Smooth muscle cell of trachea (primary cell): ENCODE measurements at places on chromosomes 12 and 14. TPM values are rescaled to one million over a fixed set of nuclear protein-coding genes. Genes with fewer than 3 reads are reported as not detected.

The P2RX7 gene
- total RNA-seq, result 3.8 and 4.6 TPM in 2 replicates

The ARHGEF40 gene
- total RNA-seq, result 55.2 and 59.9 TPM in 2 replicates

The LRFN5 gene
- 4.9 and 26.3 TPM in 2 replicates for total RNA-seq

The ACADS gene
- 17.6 and 27.0 TPM in 2 replicates for total RNA-seq

The TMEM229B gene
- 0.29 and 2.0 TPM in 2 replicates for total RNA-seq

The MSI1 gene
- not detected in 2 replicates for total RNA-seq

The IFT43 gene
- 26.8 and 40.6 TPM in 2 replicates for total RNA-seq

The PTGER2 gene
- total RNA-seq, result 26.3 and 34.5 TPM in 2 replicates

The FAM186B gene
- 0.29 and 0.99 TPM in 2 replicates for total RNA-seq

The AQP2 gene
- total RNA-seq, result not detected in 2 replicates

The POU6F1 gene
- total RNA-seq, result 3.5 and 6.3 TPM in 2 replicates

The ZFHX2 gene
- total RNA-seq, result 0.15 and 0.66 TPM in 2 replicates

The ATG2B gene
- total RNA-seq, result 29.1 and 32.3 TPM in 2 replicates

The PCK2 gene
- total RNA-seq, result 25.0 and 35.4 TPM in 2 replicates

The RNASE9 gene
- total RNA-seq, result not detected in 2 replicates

The PTPN6 gene
- total RNA-seq, result under 0.01 TPM in 1 of 2 replicates, not detected in the other

The PDZRN4 gene
- not detected in 2 replicates for total RNA-seq

The KRT6B gene
- total RNA-seq, result not detected in 2 replicates

The TMEM179 gene
- not detected in 2 replicates for total RNA-seq

The LMNTD1 gene
- total RNA-seq, result 0.44 TPM in 1 of 2 replicates, not detected in the other

The STK38L gene
- 14.1 and 15.5 TPM in 2 replicates for total RNA-seq

The MYH6 gene
- total RNA-seq, result not detected in 2 replicates

The KRT82 gene
- not detected in 2 replicates for total RNA-seq

The OTX2 gene
- total RNA-seq, result not detected in 2 replicates

The ITGB7 gene
- 0.44 and 1.2 TPM in 2 replicates for total RNA-seq

The TSHR gene
- total RNA-seq, result 0.33 TPM in 1 of 2 replicates, not detected in the other

The CCDC196 gene
- not detected in 2 replicates for total RNA-seq

The TMPRSS12 gene
- total RNA-seq, result not detected in 2 replicates
